ENCODE measurements at places on chromosomes 4 and X.

- no peak overlapping the region for H3K27ac ChIP-seq
- no peak overlapping the region for H3K4me3 ChIP-seq
- peaks cover 11% of the 10 kb centered on the region for H3K27me3 ChIP-seq
- DNase-seq: no peak
- H3K36me3 ChIP-seq: no peaks in the 10 kb centered on the region
Measured at GRCh38 chr4:94744850-94745249, 12.9 kb upstream of the BMPR1B start.

DNA sequence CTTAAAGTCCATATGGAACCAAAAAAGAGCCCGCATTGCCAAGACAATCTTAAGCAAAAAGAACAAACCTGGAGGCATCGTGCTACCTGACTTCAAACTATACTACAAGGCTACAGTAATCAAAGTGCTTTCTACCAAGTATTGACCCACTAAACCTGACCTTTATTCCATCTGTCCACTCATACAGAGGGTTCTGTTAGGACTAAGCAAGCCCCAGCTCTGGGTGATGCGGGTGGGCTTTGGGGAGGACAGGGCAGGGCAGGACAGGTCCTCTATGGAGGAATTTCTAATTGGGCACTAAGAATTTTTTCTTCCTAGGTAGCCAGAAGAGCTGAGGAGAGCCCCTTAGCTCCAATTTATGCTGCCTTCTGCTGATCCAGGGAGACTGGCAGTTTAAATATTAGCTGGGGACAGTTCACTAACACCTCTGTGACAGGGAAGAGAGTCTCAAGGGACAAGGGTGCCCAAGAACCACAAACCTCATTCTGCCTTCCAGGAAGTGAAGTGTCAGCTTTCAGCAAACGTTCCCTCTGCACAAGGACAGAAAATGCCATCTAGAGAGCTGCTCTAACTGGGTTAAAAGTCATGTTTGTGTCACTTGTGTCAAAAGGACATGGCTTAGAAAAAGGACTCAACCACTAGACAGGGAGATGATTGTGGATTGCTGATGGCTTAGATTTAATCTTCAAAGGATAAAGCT is 143.2 kb downstream of the KIT start:
- H3K36me3 ChIP-seq: no peaks in the 10 kb centered on the region
- H3K4me1 ChIP-seq: no peaks in the 10 kb centered on the region
- H3K4me3 ChIP-seq: no peak overlapping the region
- no peak overlapping the region for H3K27ac ChIP-seq
- H3K27me3 ChIP-seq: peaks cover 4% of the 10 kb centered on the region

GRCh38 chr4:56972809-56973208 is 4.6 kb downstream of the NOA1 start:
- DNase-seq: no peak
- H3K4me3 ChIP-seq: no peak overlapping the region
- no peaks in the 10 kb centered on the region for H3K27me3 ChIP-seq
- H3K4me1 ChIP-seq: peaks cover 38% of the 10 kb centered on the region
- peaks cover 66% of the 10 kb centered on the region for H3K36me3 ChIP-seq

GRCh38 chrX:110852180-110852579 is 56.6 kb upstream of the CHRDL1 start:
- no peak for DNase-seq
- H3K27ac ChIP-seq: no peak overlapping the region
- H3K27me3 ChIP-seq: peaks cover 3% of the 10 kb centered on the region
- no peaks in the 10 kb centered on the region for H3K36me3 ChIP-seq
- no peak overlapping the region for H3K4me3 ChIP-seq

- H3K27ac ChIP-seq: no peak overlapping the region
- no peaks in the 10 kb centered on the region for H3K27me3 ChIP-seq
- no peak for DNase-seq
Measured at GRCh38 chr4:165738571-165738970, 134.5 kb upstream of the TLL1 start.

DNA sequence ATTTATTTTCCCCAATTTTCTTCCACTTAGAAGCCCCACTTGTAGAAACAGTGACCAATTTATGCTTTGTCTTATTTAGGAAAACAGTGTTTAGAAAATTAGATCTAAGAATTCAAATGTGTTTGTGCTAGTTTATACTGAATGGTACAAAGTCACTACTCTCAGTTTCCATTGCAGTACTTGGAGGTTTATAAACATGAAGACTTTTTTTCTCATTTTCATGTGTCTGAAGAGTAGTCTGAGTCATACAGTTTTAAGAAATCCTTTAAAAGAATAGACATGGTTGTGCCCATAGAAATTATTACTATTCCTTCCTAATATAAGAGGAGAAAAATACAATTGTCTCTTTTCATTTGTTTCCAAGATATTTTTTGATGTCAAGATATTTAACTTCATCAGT is 458.7 kb downstream of the NAF1 start:
- H3K4me3 ChIP-seq: no peak overlapping the region
- H3K36me3 ChIP-seq: no peaks in the 10 kb centered on the region
- DNase-seq: no peak
- H3K27ac ChIP-seq: no peak overlapping the region
- no peaks in the 10 kb centered on the region for H3K27me3 ChIP-seq

DNA sequence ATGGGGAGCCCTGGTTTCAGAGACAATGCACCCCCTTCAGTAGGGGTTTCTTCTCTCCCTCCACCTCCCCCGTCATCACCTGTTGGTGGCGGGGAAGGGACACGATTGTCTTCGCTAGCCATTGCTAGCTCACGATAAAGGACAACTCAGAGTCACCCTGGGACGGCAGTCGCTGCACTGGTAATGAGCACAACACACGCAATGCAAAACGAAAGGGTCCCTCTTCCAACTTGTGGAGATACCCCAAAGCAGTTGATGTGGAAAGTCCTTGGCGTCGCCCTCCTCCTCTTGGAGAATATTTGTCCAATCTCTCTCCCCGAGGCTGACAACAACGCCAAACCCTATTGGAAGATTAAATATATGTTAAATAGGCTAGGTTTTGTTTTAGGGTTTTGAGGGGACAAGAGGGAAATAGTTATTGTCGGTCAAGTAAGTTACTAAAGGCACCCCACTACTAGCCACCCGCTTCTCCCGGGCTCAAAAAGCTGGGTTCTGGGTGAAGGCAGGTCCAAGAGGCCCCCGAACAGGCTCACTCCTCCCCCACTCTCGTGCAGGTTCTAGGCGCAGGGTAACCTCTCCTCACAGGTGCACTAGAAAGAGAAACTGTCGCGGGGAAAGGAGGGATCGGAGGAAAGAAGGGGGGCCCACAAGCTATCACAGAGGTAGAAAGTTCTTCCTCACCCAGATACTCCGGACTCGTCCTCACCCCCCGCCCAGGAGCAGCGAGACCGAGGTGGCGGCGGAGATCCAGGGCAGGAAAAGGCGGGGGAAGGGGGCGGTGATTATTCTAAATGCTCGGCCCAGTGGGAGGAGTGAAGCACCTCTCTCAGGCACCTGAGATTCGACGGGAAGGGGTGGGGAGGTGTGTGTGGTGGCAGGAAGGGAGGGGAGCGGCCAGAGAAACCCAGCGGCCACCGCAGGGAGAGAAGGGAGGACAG is at the start of gene LRBA:
TSS of gene LRBA (minus strand) at position 764 of the 938 bp plus-strand sequence. CDS start at position 122, 642 bp downstream.
- H3K36me3 ChIP-seq: peaks cover 17% of the 10 kb centered on the region
- H3K4me3 ChIP-seq: peak within 1 kb of the TSS; percentile 100
- H3K4me1 ChIP-seq: peaks cover 32% of the 10 kb centered on the region
- peak within 1 kb of the TSS; percentile 99 for H3K27ac ChIP-seq
- H3K27me3 ChIP-seq: no peaks in the 10 kb centered on the region
- peak; percentile 73 for DNase-seq

DNA sequence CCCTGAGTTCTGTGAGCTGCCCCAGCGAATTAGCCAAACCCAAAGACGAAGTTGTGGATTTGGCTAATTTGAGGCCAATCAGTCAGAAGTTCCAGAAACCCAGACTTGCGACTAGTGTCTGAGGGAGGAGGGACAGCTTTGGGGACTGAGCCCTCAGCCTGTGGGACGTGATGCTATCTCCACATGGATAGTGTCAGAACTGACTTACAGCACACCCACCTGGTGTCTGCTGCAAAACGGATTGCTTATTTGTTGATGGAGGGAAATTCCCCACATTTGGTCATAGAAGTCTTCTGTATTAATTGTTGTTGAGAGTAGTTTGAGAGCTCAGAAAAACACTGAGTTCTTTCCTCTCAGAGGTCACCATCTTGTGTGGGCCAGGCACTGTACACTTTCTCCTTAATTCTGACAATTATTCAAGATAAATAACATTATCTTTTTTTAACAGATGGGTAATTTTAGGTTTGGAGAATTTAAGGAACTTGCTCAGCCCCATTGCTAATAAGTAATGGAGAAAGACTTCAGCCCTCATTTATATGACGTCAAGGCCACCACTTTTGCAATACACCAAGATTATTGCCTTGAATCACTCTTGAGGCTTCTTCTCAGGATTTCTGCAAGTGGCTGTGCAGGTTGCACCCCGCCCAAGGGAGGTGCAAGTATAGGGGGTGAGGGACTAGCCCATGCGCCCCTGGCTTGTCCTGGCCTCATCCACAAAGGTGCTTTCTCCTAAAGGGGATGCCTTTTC is 16.7 kb downstream of the CLRN2 start:
- H3K27ac ChIP-seq: no peak overlapping the region
- no peak for DNase-seq
- H3K36me3 ChIP-seq: no peaks in the 10 kb centered on the region
- no peak overlapping the region for H3K4me3 ChIP-seq

DNA sequence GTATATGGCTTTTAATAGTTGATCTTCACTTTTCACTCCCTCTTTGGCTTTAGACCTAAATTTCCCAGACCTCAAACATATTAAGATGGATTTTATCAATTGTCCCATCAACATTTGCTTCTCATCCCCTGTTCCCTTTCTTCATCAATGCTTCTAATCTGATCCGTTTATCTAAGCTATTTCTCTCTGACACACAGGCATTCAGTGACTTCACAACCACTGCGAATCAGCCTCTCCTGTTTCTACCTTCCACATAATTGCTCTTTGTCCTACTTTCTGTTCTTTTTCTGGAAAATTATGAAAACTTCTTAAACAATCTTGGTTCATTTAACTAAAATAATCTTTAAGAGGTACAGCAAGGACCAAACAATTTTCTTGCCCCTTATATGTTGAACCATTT is 115.2 kb downstream of the GLRA3 start:
- no peaks in the 10 kb centered on the region for H3K4me1 ChIP-seq
- no peak overlapping the region for H3K27ac ChIP-seq
- no peaks in the 10 kb centered on the region for H3K36me3 ChIP-seq
- no peak for DNase-seq
- H3K4me3 ChIP-seq: no peak overlapping the region

DNA sequence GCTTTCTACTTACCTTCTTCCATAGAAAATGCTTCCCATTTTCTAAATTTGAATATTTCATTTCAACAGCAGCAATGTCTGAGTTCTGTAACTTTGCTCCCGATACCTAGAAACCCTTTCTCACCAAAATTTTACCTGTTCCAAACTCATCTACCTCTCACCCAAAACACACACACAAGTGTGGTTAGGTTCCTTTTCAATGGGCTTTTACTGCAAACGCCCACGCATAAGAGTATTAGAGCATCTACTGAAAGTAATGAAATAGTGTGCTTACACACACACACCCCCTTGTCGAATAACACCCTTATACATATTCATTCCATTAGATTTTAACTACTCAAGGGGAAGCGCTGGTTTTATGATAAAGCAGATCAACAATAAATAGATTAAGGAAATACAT is 610.3 kb upstream of the AADAT start:
- no peaks in the 10 kb centered on the region for H3K36me3 ChIP-seq
- no peaks in the 10 kb centered on the region for H3K4me1 ChIP-seq
- no peaks in the 10 kb centered on the region for H3K27me3 ChIP-seq

DNA sequence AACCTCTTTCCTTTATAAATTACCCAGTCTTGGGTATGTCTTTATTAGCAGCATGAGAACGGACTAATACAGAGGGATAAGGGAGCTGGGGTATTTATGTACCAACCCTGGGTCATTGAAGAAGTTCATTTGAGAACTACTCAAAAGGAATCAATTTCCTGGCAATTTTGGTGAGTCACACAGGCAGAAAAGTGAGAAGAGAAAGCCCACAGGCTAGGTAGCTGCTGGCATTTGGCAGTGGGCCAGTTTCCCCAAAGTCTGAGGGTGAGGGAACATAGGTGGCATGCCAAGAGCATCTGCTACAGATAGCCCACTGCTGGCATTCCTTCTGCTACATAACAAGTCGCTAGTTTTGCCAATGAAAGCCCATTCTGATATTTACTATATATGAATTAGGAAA is 411.2 kb downstream of the MID1IP1 start:
- no peak overlapping the region for H3K4me3 ChIP-seq
- no peaks in the 10 kb centered on the region for H3K27me3 ChIP-seq
- H3K36me3 ChIP-seq: no peaks in the 10 kb centered on the region
- DNase-seq: no peak

DNA sequence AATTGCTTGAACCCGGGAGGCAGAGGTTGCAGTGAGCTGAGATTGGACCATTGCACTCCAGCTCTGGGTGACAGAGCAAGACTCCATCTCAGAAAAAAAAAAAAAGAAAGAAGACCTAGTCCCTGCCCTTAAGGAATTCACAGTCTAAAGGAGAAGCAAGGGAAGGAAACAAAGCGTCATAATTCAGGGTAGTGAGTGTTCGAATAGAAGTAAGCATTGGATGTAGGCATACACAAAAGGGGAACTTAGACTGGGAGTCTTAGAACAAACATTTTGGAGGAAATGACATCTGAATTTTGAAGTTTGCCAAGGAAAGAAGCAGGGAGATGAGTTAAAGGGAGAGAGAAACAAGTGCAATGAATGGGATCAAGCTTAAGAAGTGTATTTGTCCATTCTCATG is 32.4 kb downstream of the PPM1K start:
- peaks cover 3% of the 10 kb centered on the region for H3K36me3 ChIP-seq
- H3K4me3 ChIP-seq: no peak overlapping the region
- no peak overlapping the region for H3K27ac ChIP-seq
- no peaks in the 10 kb centered on the region for H3K4me1 ChIP-seq
- DNase-seq: no peak
- H3K27me3 ChIP-seq: no peaks in the 10 kb centered on the region

DNA sequence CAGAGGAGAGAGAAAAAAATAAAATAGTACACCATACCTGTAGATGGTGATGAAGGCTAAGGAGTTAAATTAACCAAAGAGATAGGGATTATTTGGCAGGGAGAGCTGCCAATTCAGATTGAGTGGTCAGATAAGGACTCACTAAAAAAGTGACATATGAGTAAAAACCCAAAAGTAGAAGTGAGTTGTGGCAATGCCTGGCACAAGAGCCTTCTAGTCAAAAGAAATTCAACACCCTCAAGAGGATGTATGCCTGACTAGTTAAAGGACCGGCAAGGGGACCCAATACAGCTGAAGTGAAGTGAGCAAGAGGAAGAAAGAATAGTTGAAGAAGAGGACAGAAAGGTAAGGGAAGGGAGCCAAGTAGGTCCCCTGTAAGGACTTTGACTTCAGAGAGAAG is 34.9 kb downstream of the ELF2 start:
- H3K4me3 ChIP-seq: no peak overlapping the region
- H3K27me3 ChIP-seq: no peaks in the 10 kb centered on the region
- no peak for DNase-seq
- peaks cover 8% of the 10 kb centered on the region for H3K36me3 ChIP-seq

GRCh38 chr4:138576684-138577083 is 334.5 kb upstream of the SLC7A11 start:
- H3K4me1 ChIP-seq: no peaks in the 10 kb centered on the region
- H3K4me3 ChIP-seq: no peak overlapping the region
- no peak overlapping the region for H3K27ac ChIP-seq
- no peak for DNase-seq

GRCh38 chr4:103410386-103410785 is 212.2 kb upstream of the CENPE start:
- H3K36me3 ChIP-seq: no peaks in the 10 kb centered on the region
- no peak for DNase-seq
- H3K27ac ChIP-seq: no peak overlapping the region
- H3K4me1 ChIP-seq: no peaks in the 10 kb centered on the region
